ENCODE measurements at places on chromosomes 1 and 21. TPM values are rescaled to one million over a fixed set of nuclear protein-coding genes. Genes with fewer than 3 reads are reported as not detected.

SH2D1B gene
- total RNA-seq: not detected

TMEM234 gene
- total RNA-seq: 10.9 TPM

GRCh38 chr1:59682396-59683080 is 132.2 kb upstream of the HOOK1 start:
- no peak for DNase-seq
- H3K4me3 ChIP-seq: no peak overlapping the region
- no peaks in the 10 kb centered on the region for H3K27me3 ChIP-seq

DNAJC6 gene
- 5.6 TPM for total RNA-seq

DNA sequence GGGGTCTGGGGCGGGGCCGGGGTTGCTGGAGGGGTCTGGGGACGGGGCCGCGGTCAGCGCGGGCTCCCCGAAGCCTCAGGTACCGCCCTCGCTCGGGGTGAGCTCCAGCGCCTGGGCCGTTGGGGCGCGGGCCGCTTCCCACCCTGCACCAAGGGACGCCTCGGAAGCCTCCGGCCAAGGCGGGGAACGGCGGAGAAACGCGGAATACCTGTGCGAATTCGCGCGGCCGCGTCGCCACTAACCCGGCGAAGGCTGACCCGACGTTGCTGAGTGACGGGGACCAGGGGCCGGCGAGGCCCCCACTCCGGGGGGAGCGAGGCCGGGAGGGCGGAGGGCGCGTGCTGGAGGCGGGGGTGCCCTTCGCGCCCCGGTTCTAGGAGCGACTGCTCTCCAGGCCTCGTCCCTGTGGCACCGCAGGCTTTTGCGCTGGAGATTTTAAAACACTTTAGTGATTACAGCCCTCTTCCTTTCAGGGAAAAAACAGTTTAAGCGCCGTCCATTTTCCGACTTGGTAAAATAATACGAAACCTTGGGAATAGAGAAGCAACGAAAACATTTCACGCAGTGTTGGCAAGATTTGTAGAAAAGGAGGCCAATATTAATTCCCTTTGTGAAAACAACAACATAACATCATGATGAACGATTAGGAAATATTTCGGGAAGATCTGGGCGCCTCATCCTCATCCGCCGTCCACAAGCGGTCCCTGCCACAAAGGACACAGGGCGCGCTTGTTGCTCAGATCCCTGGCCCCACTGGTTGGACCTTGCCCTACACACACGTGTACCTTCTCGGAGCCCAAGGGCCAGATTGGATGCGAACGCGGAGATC is 971 bp upstream of the GNG4 start:
- H3K4me1 ChIP-seq: peaks cover 14% of the 10 kb centered on the region
- H3K36me3 ChIP-seq: no peaks in the 10 kb centered on the region
- DNase-seq: no peak
- no peak overlapping the region for H3K4me3 ChIP-seq

GRCh38 chr1:203826175-203826574 is 30.8 kb downstream of the ZBED6 start:
- no peak overlapping the region for H3K4me3 ChIP-seq
- no peak for DNase-seq
- H3K27ac ChIP-seq: no peak overlapping the region

USH2A gene
- total RNA-seq: not detected

DNA sequence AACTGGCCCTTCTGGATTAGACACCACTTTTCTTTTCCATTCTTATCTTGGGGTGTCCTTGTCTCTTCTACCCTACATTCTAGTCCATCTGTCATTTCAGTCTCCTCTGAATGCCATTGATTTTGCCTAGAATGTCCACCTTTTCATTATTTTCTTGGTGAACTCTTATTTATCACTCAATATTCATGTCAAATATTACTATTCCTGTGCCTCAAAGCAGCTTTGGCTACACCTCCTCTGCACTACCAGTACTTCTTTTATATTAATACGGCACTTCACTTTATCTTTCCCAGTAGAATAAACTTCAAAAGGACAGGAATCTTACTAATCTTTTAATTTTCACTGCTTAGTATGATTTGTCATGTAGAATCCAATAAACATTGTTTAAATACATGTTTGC is 186.4 kb upstream of the DPYD start:
- H3K27me3 ChIP-seq: no peaks in the 10 kb centered on the region
- H3K36me3 ChIP-seq: no peaks in the 10 kb centered on the region
- DNase-seq: no peak
- H3K4me3 ChIP-seq: no peak overlapping the region

GRCh38 chr1:96723377-96723776 is 1.8 kb downstream of the PTBP2 start:
- H3K4me1 ChIP-seq: peaks cover 20% of the 10 kb centered on the region
- no peak overlapping the region for H3K27ac ChIP-seq
- H3K27me3 ChIP-seq: no peaks in the 10 kb centered on the region
- DNase-seq: no peak
